ENCODE measurements at places on chromosomes 1 and 21. TPM values are rescaled to one million over a fixed set of nuclear protein-coding genes. Genes with fewer than 3 reads are reported as not detected.

The CFAP57 gene
- not detected for total RNA-seq

The C8A gene
- total RNA-seq, result not detected

The CENPL gene
- 29.3 TPM for total RNA-seq

The SIM2 gene
- total RNA-seq, result not detected

The NLRP3 gene
- not detected for total RNA-seq

The FCAMR gene
- not detected for total RNA-seq

DNA sequence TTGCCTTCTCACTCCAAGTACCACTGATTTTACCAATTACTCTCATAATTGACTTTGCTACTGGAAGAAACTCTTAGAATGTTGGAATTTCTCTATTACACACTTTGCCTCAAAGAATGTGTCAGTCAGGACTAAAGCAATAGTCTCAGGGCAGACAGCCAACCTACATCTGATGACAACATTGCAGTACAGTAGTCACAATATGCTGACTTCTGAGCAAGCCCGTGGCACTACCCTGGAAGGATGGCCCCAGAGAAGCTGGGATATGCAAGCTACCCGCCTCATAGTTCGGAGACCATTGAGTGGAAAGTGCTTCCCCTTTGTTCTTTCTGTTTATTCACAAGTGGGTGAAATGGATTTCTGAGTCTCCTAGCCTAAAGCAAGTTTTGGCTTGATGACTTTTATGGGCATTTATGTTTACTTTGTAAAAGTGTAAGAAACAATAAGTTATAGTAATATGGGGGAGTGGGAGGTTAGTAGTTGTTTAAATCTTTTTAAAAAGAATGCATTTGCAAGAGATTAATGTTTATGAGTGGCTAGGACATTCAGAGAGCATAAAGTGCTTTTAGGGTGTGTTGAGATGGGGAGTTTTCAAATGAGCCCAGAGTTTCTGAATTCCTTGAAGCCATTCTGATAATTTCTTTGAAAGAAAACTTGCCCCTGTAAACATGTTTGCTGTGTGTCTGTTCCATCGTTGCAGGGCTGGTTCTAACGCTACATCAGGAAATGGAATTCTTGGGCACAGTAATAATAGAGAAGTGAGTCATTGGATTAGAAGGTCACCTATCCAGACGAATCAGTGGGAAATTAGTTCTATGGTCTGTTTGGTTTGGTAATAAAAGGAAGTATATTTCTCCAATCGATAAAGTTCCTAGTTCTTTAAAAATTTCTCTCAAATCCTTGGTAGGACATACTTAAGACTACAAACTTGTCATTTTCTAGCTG, 63.8 kb downstream of the LMO4 start:
- H3K4me3 ChIP-seq, result no peak overlapping the region
- DNase-seq, result no peak
- no peak overlapping the region for H3K27ac ChIP-seq
- peaks cover 29% of the 10 kb centered on the region for H3K4me1 ChIP-seq
- no peaks in the 10 kb centered on the region for H3K36me3 ChIP-seq

- no peak overlapping the region for H3K4me3 ChIP-seq
- no peaks in the 10 kb centered on the region for H3K36me3 ChIP-seq
- no peak for DNase-seq
- no peak overlapping the region for H3K27ac ChIP-seq
- H3K27me3 ChIP-seq, result no peaks in the 10 kb centered on the region
- no peaks in the 10 kb centered on the region for H3K4me1 ChIP-seq
Measured at GRCh38 chr1:205190845-205191577, 20.5 kb downstream of the DSTYK start.

- H3K27ac ChIP-seq, result no peak overlapping the region
- no peaks in the 10 kb centered on the region for H3K4me1 ChIP-seq
- H3K4me3 ChIP-seq, result no peak overlapping the region
- no peaks in the 10 kb centered on the region for H3K27me3 ChIP-seq
Measured at GRCh38 chr1:24364975-24365678, 46.0 kb downstream of the GRHL3 start.

DNA sequence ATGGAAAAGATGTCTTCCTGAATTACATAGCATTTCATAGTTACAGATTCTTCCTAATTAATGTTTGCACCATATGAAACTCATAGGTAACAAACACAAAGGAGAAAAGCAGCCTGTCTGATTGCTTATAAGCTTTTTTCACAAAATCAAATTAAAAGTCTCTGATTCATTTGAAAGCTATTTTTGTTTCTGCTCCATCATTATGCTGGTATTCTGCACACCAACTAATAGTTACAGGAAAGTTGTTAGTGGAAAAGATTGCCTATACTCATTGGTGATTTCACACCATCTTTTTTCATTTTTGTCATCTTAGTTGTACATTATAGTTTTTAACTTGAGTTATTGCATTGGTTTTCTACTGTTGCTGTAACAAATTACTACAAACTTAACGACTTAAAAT, 70.0 kb downstream of the PRKAA2 start:
- no peak overlapping the region for H3K27ac ChIP-seq
- H3K4me3 ChIP-seq, result no peak overlapping the region

DNA sequence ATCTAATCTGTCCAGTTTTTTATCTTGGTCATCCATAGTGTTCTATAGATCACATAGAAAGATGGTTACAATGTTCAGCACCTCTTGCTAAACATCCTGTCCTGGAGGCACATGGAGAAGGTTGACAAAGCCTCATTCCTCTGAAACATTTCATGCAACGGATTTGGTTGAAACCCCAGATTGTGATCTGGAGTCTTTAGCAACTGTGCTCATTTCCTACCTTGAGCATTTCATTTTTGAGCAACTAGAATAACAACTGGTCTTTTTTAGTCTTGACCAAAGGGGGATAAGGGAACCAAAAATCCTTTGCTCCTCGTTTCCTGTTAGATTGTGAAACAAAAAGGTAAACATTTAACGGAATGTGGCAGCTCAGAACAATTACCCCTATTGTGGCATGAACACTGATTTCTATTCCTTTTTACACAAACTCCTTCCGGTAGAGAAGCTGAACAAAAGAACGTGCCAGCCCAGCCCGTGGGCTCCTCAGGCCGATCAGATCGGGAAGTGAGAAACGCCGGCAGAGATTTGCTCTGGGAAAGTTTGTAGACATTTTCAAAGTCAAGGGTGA, 94.7 kb upstream of the ERRFI1 start:
- no peak overlapping the region for H3K27ac ChIP-seq
- no peak overlapping the region for H3K4me3 ChIP-seq
- H3K27me3 ChIP-seq, result no peaks in the 10 kb centered on the region
- no peaks in the 10 kb centered on the region for H3K36me3 ChIP-seq

DNA sequence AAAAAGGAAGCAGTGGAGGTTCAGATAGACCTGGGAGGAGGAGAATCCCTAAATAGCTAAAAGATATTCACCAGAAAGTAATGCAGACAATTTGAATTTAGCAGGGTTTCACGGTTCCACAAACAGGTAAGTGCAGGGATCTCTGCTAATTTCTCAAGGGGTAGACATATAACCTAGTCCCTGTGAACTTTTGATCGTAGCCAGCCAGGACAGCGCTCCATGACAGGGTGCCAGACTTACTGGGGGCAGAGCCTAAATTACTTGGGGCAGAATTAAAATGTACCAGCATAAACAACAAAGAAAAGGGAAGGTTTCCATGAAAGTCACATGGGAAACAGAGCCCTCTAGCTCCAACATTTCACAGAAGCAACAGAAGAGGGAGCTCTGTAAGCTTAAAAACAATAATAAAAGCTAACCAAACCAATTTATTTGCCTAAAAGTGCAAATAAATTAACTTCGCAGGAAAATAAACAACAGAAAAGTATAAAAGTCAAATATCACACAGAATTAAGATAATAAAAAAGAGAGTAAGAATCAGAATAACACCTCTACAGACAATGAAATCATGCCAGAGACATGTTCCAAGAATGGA, 198.3 kb downstream of the DUSP10 start:
- no peaks in the 10 kb centered on the region for H3K36me3 ChIP-seq
- no peak for DNase-seq
- no peaks in the 10 kb centered on the region for H3K27me3 ChIP-seq
- no peak overlapping the region for H3K4me3 ChIP-seq

Measured in Karpas-422 (cell line).